ENCODE measurements at places on chromosomes 2 and 18.
A peak's percentile ranks its signal among the peaks of the same experiment; 100 is the strongest.

GRCh38 chr2:144086965-144087364 lies 433.0 kb downstream of the ZEB2 start:
- peak; percentile 59 for DNase-seq

DNA sequence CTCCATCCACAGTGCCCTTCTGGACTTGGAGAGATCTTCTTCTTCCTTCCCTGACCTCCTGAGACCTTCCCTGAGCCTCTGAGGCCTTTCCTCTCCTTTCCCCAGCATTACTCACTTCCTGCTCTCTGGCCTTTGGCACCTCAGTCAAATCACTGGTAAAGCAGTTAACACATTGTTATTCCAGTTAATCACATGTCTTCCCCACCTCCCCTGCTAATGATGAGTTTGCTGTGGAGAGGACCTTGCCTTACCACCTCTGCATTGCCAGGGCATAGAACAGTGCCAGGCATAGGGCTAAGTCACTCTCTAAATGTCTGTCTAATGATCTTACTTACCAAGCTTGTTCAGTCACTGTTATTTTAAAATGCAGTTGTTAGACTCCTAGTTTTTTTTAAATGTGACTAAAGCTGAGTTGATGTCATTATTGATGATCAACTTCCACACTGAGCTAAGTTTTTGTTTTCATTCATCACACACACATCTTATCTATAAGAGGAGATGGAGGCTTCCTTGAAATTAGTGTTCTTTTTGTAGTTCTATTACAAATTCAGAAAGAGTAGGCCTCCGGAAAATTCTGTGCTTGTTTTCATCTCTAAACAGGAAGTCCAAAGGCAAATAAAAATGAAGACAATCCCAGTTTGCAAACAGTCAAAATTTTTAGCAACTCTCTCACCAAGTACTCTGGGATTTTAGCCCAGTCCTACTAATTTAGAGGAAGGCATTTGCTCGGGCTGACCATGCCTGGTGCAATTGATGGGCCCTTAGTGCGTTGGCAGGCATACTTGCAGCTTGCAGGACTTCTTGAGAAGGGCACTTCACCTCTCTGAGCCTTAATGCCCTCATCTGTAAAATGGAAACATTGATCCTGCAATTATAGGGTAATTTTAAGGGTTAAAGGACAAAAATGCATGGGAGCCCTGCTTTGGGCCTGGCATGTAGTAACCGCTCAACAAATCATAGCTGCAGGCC lies 113.7 kb upstream of the SPRED2 start:
- peak; percentile 69 for DNase-seq

GRCh38 chr2:219453671-219454590 lies 19.3 kb downstream of the SPEG start:
- DNase-seq, result no peak

GRCh38 chr2:101617796-101618195 lies 79.7 kb upstream of the MAP4K4 start:
- DNase-seq, result no peak

DNA sequence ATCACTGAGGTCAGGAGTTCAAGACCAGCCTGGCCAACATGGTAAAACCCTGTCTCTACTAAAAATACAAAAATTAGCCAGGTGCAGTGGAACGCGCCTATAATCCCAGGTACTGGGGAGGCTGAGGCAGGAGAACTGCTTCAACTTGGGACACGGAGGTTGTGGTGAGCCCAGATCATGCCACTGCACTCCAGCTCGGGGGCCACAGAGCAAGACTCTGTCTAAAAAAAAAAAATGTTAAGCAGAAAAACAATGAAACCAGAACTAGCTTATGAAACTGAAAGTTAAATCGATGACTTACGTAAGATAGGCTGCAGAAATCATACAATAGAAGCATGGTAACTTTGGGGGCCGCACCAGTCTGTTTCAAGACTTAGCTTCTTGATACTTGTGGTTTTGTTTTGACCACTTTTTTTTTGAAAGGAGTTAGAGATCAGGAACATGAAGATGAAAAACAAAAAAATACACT lies 6.2 kb upstream of the GPR155 start:
- DNase-seq, result peak; percentile 80

GRCh38 chr2:171584001-171584400 lies 61.7 kb downstream of the CYBRD1 start:
- DNase-seq, result no peak

DNA sequence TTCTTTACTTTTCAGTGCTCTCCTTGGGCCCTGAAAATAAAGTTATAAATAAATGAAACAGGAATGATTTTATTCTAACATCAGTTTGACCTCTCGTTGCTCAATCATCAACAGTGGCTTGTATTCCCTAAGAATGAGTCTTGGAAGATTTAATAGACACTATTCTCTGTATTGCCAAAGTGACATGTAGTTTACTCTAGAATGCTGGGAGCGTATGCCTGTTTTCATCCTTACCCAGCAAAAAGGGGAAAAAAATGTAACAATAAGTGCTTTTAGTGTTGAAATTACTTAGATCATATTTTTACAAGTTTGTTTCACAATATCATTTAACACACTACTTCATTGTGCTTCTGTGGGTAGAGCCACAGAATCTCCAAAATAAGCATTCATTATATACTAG lies 240.6 kb upstream of the CWC22 start:
- no peak for DNase-seq

DNA sequence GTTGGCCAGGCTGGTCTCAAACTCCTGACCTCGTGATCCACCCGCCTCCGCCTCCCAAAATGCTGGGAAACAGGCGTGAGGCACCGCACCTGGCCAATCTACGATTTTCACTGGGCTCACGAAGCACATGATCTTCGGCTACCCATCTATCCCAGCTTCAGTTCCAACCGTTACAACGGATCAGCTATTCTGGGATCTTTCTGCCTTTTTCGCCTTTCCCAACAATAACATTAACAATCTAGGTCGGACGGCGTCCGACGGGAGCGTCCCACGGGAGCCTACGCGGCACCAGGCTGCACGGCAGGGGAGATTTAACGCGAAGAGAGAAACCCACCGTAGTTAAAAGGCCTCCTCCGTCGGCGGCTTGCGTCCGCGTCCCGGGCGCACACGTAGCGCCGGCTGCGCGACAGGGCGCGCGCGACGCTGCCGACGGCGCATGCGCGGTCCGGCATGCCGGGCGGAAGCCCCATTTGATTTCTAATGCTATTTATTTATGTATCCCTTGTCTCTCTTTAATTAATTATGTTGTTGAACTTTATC lies at the start of gene MSL3B:
MSL3B (minus strand) TSS at position 394 of the 540 bp plus-strand sequence.
- DNase-seq, result peak; percentile 77

- no peak for DNase-seq
Measured at GRCh38 chr2:150138587-150138986, 348.9 kb downstream of the RND3 start.

- DNase-seq, result no peak
Measured at GRCh38 chr2:2842466-2842865, 511.4 kb upstream of the MYT1L start.

DNA sequence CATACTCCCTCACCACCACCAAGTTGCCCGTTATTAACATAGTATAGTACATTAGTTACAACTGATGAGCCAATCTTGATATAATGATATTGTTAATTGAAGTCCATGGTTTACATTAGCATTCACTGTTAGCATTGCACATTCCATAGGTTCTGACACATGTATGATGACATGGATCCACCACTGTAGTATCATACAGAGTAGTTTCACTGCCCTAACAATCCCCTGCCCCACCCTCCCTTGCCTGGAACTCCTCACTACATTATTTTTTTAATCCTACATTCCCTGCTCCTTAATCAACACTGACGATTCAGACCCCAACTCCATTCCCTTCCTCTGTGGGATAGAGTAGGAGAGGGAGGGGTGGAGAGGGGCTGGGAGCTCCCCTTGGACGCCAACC lies 20.2 kb upstream of the ST3GAL5 start:
- no peak for DNase-seq

- DNase-seq, result no peak
Measured at GRCh38 chr2:133740500-133740899, 172.2 kb upstream of the NCKAP5 start.

- DNase-seq, result no peak
Measured at GRCh38 chr2:162327134-162327769, 8.8 kb upstream of the IFIH1 start.

GRCh38 chr2:84959095-84959565 lies 11.8 kb upstream of the KCMF1 start:
- peak; percentile 63 for DNase-seq

GRCh38 chr2:183408562-183408961 lies 284.3 kb downstream of the NUP35 start:
- DNase-seq, result no peak

- no peak for DNase-seq
Measured at GRCh38 chr2:31151501-31151900, 13.3 kb upstream of the GALNT14 start.

GRCh38 chr18:37299471-37300304 lies 265.9 kb downstream of the CELF4 start:
- peak; percentile 26 for DNase-seq

DNA sequence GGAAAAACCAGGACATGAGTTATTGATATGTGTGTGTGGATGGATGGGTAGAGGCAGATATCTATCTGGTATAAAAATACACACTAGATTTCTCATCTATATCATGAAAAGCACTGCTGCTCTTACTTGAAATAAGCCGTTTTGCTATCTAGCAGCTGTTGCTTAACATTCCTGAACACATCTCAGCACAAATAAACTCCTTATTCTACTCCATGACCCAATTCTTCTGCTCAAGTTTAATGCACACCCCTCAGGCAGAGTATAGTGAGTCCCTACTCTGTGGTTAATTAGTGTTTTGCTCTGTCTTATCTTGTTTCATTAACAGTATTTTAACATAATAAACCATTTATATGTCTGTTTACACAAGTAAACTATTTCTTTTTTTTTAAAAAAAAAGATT lies 134.2 kb downstream of the CBLN2 start:
- no peak for DNase-seq

GRCh38 chr2:172578054-172578453 lies 22.2 kb downstream of the PDK1 start:
- peak; percentile 15 for DNase-seq

DNA sequence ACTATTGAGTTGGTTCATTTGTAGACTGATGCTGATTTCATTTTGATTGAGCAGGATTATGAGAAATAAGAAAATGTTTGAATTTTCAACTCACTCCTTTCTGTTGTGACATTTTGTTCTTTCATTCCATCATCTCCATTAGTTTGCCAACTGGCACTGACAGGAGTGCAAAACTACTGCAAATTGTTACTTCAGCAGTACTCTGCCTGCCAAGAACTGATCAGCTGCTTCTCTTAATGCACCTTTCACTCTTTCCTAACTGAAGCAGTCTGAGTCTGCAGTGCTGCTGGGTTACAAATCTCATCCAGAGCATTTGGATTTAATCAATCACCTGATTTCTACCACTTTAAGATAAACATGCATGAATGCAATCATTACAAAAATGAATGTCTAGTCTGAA lies 70.9 kb downstream of the TMEFF2 start:
- no peak for DNase-seq

GRCh38 chr2:65045651-65046050 lies 10.6 kb upstream of the CEP68 start:
- no peak for DNase-seq

GRCh38 chr2:22355816-22356433 lies 1029.1 kb upstream of the KLHL29 start:
- DNase-seq, result peak; percentile 51

- no peak for DNase-seq
Measured at GRCh38 chr18:70246061-70246466, 40.6 kb upstream of the RTTN start.
